ENCODE measurements at places on chromosomes 2 and 18.

GRCh38 chr2:71562518-71562917, 109.2 kb downstream of the DYSF start:
- DNase-seq: peak; percentile 47

- DNase-seq: no peak
Measured at GRCh38 chr2:134362152-134362668, 108.3 kb downstream of the MGAT5 start.

DNA sequence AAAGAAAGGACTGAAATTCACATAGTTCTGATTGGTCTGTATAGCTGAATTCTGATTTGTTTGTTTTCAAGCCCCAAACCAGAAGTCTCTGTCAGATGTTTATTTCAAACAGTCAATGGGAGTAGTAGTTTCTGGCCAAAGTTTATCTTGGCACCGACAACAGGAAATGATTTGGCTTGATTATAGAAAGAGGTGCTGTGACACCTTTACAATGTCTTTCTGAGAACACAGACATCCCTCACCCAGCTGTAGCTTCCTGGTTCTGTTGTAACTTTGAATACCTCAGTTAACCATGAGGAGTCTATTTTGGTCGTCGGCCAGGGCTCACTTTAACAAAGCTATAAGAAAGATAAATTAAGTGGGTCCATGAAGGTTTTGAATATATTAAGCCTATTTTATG, 545.0 kb upstream of the ZNF804A start:
- DNase-seq: no peak

- DNase-seq: no peak
Measured at GRCh38 chr2:240964704-240965295, 33.6 kb upstream of the SNED1 start.

DNA sequence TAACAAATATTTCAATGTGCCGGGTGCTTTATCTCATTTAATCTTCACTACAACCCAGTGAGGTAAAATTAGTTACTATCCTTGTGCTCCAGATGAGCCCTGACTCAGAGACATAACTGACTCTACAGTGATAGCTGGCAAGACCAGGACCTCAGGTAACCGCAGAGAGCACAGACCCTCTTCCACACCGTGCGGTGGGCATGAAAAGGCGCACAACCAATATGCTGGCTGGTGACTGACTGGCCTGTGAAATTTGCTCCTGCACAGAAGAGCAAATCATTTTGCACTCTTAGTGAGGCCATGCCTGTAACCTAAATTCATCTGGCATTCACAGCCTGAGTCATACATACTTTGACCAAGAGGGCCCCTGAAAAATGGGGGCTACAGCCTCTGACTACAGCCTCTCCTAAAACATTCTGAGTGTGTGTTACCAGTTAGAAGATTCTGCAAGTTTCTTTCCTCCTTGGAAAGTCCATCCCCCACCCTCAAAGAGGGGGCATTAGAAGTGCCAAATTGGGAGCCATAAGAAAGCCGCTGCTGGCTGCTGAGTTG, 22.4 kb upstream of the MSGN1 start:
- peak; percentile 23 for DNase-seq

- peak; percentile 87 for DNase-seq
Measured at GRCh38 chr2:168643979-168644378, 158.5 kb upstream of the NOSTRIN start.

GRCh38 chr18:3067165-3067661, 54.3 kb upstream of the LPIN2 start:
- DNase-seq: no peak

DNA sequence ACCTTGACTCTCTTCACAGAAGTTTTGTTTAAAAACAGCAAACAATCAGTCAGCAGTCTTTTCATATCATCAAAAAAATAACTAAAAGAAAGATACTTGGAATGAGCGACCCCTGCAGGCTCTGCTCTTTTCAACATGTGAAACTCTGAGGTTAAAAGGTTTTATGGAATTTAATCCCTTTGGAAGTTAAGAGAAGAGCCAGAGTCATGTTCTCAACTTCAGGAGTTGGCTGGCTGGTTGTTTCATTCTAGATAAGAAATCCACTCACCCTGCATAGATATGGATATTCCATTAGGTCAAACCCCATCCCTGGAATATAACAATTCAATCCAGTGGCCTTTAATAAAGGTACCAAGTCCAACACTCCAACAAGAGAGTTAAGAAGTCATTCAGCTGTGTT, 115.6 kb upstream of the RMDN2 start:
- DNase-seq: peak; percentile 74

DNA sequence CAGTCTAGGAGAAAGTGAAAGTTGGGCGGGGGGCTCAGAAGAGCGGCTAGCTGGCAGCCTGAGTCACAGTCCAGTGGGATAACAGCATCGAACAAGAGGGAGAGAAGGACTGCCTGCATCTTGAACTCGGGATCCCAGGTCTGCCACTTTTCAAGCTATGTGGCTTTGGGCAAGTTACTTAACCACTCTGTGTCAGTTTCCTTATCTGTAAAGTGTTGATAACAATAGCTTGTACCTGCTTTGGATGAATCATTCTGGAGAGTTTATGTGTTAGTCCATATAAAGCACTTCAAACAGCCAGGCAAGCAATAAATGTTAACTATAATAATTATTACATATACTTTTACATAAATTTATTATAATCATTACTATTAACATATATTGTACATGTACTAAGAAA, 4.6 kb downstream of the DYSF start:
- no peak for DNase-seq

- DNase-seq: no peak
Measured at GRCh38 chr2:169790581-169790980, 8.1 kb upstream of the SSB start.

DNA sequence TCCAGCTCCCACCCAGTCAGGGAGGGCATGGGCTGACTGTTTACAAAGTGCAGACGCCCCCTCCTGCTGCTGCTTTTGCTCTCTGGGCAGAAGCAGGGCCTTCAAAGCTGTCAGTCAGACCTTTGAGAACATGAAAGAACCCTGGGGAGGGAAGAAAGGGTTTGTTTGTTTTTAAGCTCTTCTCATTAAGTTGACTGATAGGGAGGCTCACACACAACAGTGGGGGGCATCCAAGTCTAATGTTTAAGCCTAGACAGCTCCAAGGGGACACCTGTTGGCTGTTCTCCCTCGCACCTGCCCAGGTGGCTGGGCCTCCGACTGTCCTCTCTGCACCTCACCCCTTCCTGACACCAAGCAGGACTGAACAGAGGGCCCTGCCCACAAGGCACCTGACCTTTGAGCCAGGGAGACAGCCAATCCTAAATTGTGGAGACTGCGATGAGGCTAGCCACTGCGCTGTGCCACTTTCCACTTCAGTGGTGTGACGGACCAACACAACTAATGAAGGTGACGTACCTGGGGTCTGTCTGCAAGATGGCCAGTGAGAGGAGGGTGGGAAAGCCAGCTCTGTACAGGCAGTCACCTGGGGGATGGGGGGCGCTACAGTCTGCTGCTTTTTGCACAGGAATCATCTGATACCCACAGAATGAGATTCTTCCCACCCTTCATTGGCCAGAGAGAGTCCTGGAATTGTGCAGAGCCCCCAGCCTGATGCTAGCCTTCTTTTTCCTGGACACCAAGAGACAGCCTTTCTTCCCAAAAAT, 16.3 kb downstream of the ST6GAL2 start:
- no peak for DNase-seq
